ENCODE measurements at places on chromosomes 3 and 15.

- H3K4me1 ChIP-seq, result no peaks in the 10 kb centered on the region
- H3K27me3 ChIP-seq, result no peaks in the 10 kb centered on the region
- H3K27ac ChIP-seq, result no peak overlapping the region
- DNase-seq, result no peak
Observed at GRCh38 chr15:65221697-65222096, 10.4 kb upstream of the CILP start.

DNA sequence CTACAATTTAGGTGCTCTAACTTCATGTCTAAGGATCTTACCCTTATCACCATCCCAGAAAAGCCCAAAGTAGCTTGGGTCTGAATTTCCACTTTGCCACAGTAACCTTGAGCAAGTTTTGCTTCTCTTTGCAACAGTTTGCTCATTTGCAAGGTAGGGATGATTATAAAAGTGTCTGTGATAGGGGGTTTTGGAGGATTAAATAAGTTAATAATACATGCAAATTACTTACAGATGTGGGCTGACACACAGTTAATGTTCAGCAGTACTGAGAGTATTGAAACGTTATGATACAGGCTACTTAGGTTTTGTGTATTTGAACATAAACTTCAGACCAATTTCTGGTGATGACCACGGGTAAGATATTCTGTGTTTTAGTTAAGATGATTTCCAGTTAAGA lies 444.7 kb upstream of the TPRG1 start:
- H3K27ac ChIP-seq, result no peak overlapping the region
- no peaks in the 10 kb centered on the region for H3K4me1 ChIP-seq
- DNase-seq, result no peak
- H3K36me3 ChIP-seq, result no peaks in the 10 kb centered on the region

- no peak overlapping the region for H3K27ac ChIP-seq
- H3K27me3 ChIP-seq, result peaks cover 40% of the 10 kb centered on the region
- H3K4me3 ChIP-seq, result no peak overlapping the region
Observed at GRCh38 chr15:60839510-60840211, 360.7 kb upstream of the ICE2 start.

DNA sequence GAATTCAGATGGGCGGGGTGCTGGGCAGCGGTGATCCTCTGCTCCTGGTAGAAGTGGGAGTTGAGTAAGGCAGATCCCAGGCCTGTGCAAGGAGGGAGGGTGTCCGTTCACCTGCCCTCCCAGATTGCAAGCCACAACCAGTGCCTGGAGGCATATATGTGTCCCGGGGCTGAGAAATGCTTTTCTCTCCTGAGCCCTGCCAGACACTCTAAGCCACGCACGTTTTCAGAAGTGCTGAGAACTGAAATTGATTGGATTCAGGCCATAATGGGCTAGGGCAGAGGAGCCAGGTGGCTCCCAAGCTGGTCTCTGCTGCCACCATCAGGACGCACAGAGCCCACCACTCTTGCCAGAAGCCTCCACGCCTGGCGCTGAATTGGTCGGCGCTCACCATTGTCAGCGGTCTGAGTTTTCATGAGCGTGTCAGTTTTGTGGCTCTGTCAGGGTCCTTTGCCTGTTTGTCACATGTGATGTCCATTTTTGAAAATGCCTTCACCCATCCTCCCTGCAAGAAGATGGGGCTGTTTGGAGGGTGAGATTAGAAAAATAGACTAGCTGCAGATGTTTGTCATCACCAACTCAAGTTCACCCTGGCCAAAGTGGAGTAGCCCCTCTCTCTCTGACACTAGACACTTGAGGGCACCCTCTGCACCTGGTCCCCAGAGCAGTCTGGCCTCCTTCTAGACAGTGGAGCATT lies 15.4 kb upstream of the BFSP2 start:
- H3K36me3 ChIP-seq, result no peaks in the 10 kb centered on the region
- peaks cover 6% of the 10 kb centered on the region for H3K4me1 ChIP-seq
- peak; percentile 21 for DNase-seq
- H3K27ac ChIP-seq, result no peak overlapping the region
- no peak overlapping the region for H3K4me3 ChIP-seq

GRCh38 chr3:128413003-128413370 lies 53.7 kb downstream of the DNAJB8 start:
- no peak overlapping the region for H3K4me3 ChIP-seq
- H3K27ac ChIP-seq, result no peak overlapping the region
- H3K4me1 ChIP-seq, result peaks cover 51% of the 10 kb centered on the region
- DNase-seq, result no peak

- no peaks in the 10 kb centered on the region for H3K27me3 ChIP-seq
- no peaks in the 10 kb centered on the region for H3K4me1 ChIP-seq
- H3K27ac ChIP-seq, result no peak overlapping the region
- no peak overlapping the region for H3K4me3 ChIP-seq
Observed at GRCh38 chr15:68802373-68802772, 18.3 kb downstream of the ANP32A start.

- H3K27ac ChIP-seq, result no peak overlapping the region
- H3K36me3 ChIP-seq, result no peaks in the 10 kb centered on the region
- H3K4me3 ChIP-seq, result no peak overlapping the region
- H3K27me3 ChIP-seq, result no peaks in the 10 kb centered on the region
Observed at GRCh38 chr3:149552700-149553099, 78.2 kb downstream of the TM4SF4 start.

DNA sequence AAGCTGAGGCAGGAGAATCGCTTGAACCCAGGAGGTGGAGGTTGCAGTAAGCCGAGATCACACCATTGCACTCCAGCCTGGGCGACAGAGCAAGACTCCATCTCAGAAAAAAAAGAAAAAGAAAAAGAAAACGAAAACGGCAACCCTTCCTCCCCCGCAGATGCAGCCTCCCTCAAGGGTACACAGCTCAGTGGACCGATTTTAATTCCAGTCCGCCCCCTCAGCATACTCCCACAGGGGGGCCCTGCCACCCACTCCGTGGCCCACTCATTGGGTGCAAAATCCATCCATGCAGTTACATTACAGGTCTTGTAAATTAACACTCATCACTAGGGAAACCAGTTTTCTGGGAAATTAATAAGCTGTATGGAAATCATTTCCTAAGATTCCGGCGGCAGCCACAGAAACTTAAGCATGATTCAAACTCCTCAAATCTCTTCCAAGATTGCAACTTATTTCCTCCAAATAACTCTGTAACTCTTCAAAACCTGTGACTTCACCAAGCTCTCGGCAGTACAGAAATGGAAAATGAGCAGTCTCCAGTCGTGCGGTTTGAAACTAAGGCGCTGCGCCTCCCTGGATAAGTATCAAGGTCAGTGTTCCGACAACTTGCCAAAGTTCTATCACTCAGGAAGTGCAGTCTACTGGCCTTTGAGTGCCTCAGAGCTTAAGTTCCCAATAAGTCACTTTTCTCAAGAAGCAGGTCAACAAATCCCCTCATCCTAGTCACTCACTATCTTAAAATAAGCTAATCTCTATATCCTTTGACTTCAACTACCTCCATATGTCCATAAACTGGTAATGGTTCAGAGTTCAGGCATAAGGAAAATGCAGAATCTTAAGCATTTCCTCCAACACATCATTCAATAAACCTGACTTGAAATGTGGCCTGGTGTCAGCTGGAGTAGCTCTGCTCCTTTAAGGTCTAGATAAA lies 24.7 kb upstream of the KLHL6 start:
- peaks cover 24% of the 10 kb centered on the region for H3K27me3 ChIP-seq
- DNase-seq, result no peak
- H3K4me1 ChIP-seq, result no peaks in the 10 kb centered on the region
- H3K36me3 ChIP-seq, result no peaks in the 10 kb centered on the region
- no peak overlapping the region for H3K4me3 ChIP-seq
- no peak overlapping the region for H3K27ac ChIP-seq

DNA sequence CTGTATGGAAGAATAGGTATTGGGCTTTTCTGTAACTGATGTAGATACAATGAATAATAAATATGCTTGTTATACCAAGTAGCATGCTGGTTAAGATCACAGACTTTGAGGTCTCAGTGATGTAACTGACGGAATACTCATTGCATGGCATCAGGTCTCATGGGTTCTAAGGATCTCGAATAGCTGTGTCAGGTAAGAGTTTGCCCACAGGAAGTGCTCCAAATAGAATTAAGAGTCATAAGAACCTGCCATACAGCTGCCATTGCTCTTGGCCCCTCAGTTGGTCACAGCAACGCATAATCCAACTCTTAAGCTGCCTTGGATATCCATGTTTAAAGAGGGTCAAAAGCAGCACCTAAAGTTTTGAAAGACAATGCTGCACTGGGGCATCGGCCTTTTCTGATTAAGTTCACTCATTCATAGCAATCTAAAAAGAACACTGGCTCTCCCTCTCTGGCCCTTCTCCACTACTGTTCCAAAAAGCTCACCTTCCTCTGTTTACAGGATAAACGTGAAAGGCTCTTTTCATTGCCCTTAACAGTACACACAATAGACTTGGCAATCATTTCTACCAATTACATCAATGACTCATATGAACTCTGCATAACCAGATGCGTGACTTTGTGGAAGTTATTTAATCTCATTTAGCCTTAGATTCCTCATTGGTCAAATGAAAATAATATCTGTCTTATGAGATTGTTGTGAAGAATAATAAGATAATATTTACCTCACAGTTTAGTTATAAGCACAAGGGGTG lies 74.6 kb downstream of the ZBTB20 start:
- no peaks in the 10 kb centered on the region for H3K27me3 ChIP-seq
- DNase-seq, result peak; percentile 22
- 0 out of 2 replicates have a peak overlapping the region, but pooled peaks have one; percentile 14 for H3K27ac ChIP-seq
- H3K36me3 ChIP-seq, result no peaks in the 10 kb centered on the region
- peaks cover 8% of the 10 kb centered on the region for H3K4me1 ChIP-seq

DNA sequence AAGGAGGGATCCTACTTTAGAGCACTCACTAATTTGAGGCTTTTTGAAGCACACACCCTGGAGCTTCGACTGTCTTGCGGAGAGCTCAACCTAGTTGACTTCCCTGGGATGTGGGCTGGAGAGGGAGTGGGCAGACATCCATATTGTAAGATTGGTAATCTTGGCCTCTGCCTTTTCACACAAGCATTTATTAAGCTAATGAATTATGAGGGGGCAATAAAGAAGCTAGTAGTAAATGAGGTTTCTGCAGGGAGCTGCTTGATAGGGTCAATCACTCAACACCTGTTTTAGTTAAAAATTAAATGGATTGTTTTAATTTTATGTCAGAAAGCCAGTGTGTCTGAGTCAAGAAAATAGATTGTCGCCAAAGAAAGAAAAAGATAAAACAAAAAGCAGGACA lies 76.3 kb downstream of the PDZRN3 start:
- no peak for DNase-seq
- no peaks in the 10 kb centered on the region for H3K4me1 ChIP-seq
- no peaks in the 10 kb centered on the region for H3K36me3 ChIP-seq
- no peak overlapping the region for H3K27ac ChIP-seq
- no peaks in the 10 kb centered on the region for H3K27me3 ChIP-seq
- H3K4me3 ChIP-seq, result no peak overlapping the region

DNA sequence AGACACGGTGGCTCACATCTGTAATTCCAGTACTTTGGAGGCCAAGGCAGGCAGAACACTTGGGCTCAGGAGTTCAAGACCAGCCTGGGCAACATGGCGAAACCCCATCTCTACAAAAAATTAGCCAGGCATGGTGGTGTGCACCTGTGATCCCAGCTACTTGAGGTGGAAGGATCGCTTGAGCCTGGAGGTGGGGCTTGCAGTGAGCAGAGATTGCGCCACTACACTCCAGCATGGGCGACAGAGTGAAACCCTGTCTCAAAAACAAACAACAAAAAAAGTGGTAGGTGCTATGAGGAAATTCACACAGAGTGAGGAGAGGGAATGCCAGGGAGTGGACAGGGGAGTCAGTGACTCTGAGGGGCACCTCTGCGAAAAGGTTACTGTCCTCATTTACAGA lies 29.4 kb downstream of the RPN1 start:
- peaks cover 24% of the 10 kb centered on the region for H3K4me1 ChIP-seq
- no peak for DNase-seq
- H3K4me3 ChIP-seq, result no peak overlapping the region
- H3K27ac ChIP-seq, result no peak overlapping the region

DNA sequence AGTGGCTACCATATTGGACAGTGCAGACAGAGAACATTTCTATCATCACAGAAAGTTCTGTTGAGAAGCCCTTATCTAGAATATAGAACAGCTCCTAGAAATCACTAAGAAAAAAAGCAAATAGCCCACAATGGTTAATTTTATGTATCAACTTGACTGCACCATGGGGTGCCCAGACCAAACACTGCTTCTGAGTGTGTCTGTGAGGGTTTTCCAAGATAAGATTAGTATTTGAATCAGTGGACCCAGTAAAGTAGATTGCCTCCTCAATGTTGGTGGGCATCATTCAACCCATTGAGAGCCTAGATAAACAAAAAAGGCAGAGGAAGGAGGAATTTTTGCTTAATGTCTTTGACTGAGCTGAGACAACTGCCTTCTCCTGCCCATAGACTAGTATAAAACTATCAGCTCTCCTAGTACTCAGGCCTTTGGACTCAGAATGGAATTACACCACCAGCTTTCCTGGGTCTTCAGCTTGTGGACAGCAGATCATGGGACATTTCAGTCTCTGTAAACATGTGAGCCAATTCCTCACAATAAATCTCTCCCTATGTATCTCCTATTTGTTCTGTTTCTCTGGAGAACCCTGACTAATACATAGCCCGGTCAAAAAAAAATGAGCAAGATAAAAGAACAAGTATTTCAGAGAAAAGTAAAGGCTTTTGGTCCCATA lies 55.9 kb upstream of the OXTR start:
- no peaks in the 10 kb centered on the region for H3K36me3 ChIP-seq
- H3K4me1 ChIP-seq, result peaks cover 6% of the 10 kb centered on the region
- H3K27ac ChIP-seq, result no peak overlapping the region
- H3K27me3 ChIP-seq, result no peaks in the 10 kb centered on the region
- no peak overlapping the region for H3K4me3 ChIP-seq

DNA sequence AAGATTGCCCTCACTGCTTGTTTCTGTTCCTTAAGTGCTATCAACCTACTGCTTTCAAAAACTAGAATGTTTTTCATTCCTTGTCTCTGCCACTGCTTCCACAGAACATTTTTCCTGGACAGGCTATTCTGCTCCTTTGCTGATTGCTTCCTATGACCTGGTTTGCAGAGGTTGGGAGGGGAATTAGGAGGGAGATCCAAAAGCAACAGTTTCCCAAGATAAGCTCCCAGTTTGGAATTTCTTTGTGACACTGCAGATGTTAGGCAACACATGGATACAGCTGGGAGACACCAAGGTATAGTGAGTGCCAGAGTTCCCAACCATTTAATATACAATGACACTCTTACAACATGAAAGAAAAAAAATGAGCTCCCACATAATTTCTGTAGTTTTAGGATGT lies 1036.5 kb downstream of the ROBO2 start:
- no peak for DNase-seq
- no peaks in the 10 kb centered on the region for H3K36me3 ChIP-seq
- H3K27ac ChIP-seq, result no peak overlapping the region
- no peaks in the 10 kb centered on the region for H3K4me1 ChIP-seq
- no peak overlapping the region for H3K4me3 ChIP-seq
- H3K27me3 ChIP-seq, result no peaks in the 10 kb centered on the region

GRCh38 chr3:43523454-43524053 lies 98.3 kb downstream of the ANO10 start:
- no peak for DNase-seq
- no peak overlapping the region for H3K4me3 ChIP-seq
- H3K4me1 ChIP-seq, result no peaks in the 10 kb centered on the region
- no peaks in the 10 kb centered on the region for H3K27me3 ChIP-seq
- H3K36me3 ChIP-seq, result no peaks in the 10 kb centered on the region

- H3K4me1 ChIP-seq, result no peaks in the 10 kb centered on the region
- H3K36me3 ChIP-seq, result peaks cover 11% of the 10 kb centered on the region
- H3K27me3 ChIP-seq, result no peaks in the 10 kb centered on the region
- DNase-seq, result no peak
Observed at GRCh38 chr3:128735287-128735686, 9.3 kb downstream of the RAB7A start.

Measured in HCT116 (cell line).